ENCODE measurements at places on chromosomes 2 and 18. TPM values are rescaled to one million over a fixed set of nuclear protein-coding genes. Genes with fewer than 3 reads are reported as not detected.

The DOK6 gene
- 0.19 TPM for total RNA-seq

The TACR1 gene
- total RNA-seq: 0.37 TPM

The COL4A4 gene
- total RNA-seq: 1.9 TPM

The CD8A gene
- total RNA-seq: 1.4 TPM

The CCDC148 gene
- total RNA-seq: not detected

The ALK gene
- total RNA-seq: 0.12 TPM

The TUBB8B gene
- not detected for total RNA-seq

The SLC8A1 gene
- total RNA-seq: 33.1 TPM

The OTOS gene
- not detected for total RNA-seq

The ANKRD23 gene
- 1.5 TPM for total RNA-seq

The IL1B gene
- 2.9 TPM for total RNA-seq

The VSNL1 gene
- 0.65 TPM for total RNA-seq

The COL4A3 gene
- total RNA-seq: 0.37 TPM

The AUP1 gene
- 120 TPM for total RNA-seq

The NEDD4L gene
- total RNA-seq: 16.2 TPM

The LMAN1 gene
- total RNA-seq: 78.7 TPM

The IL1RL2 gene
- total RNA-seq: 2.2 TPM

The RAPGEF4 gene
- total RNA-seq: 11.7 TPM

The ABCB11 gene
- total RNA-seq: 0.37 TPM

The MBD1 gene
- total RNA-seq: 49.5 TPM

The NEU4 gene
- 1.5 TPM for total RNA-seq

The NMUR1 gene
- total RNA-seq: 0.69 TPM

The CD8B2 gene
- total RNA-seq: not detected

The PPP1R1C gene
- 1.1 TPM for total RNA-seq

The GNLY gene
- 5.4 TPM for total RNA-seq

The SLC16A14 gene
- 2.9 TPM for total RNA-seq

The MYCN gene
- total RNA-seq: not detected

The SERPINB11 gene
- total RNA-seq: not detected

The DNER gene
- total RNA-seq: 12.2 TPM

The FASTKD2 gene
- 29.3 TPM for total RNA-seq

The GPR55 gene
- 0.12 TPM for total RNA-seq

The CLK1 gene
- total RNA-seq: 115 TPM

The TMEFF2 gene
- not detected for total RNA-seq

The PLEKHA3 gene
- total RNA-seq: 13.2 TPM

The DSEL gene
- total RNA-seq: 22.4 TPM

The SLC14A1 gene
- 10.9 TPM for total RNA-seq

The TMEM182 gene
- 1.3 TPM for total RNA-seq

The LBX2 gene
- 0.79 TPM for total RNA-seq

The VWC2L gene
- not detected for total RNA-seq

Data from omental fat pad (tissue), 4 donors.